Omental fat pad (tissue), 4 donors: ENCODE measurements at places on chromosomes 7 and 10. TPM values are rescaled to one million over a fixed set of nuclear protein-coding genes. Genes with fewer than 3 reads are reported as not detected.

CARD11 gene
- 0.84 TPM for total RNA-seq

PRPS1L1 gene
- total RNA-seq = not detected

CCDC172 gene
- not detected for total RNA-seq

AKR1C8 gene
- 1.5 TPM for total RNA-seq

ITPRID1 gene
- not detected for total RNA-seq

CHST15 gene
- total RNA-seq = 69.5 TPM
